ENCODE measurements at places on chromosomes 6 and 20.
A peak's percentile ranks its signal among the peaks of the same experiment; 100 is the strongest.

GRCh38 chr6:134035823-134036296 lies 16.6 kb downstream of the SLC2A12 start:
- DNase-seq, result no peak

GRCh38 chr6:151911401-151911800 lies 103.9 kb downstream of the ESR1 start:
- no peak for DNase-seq

DNA sequence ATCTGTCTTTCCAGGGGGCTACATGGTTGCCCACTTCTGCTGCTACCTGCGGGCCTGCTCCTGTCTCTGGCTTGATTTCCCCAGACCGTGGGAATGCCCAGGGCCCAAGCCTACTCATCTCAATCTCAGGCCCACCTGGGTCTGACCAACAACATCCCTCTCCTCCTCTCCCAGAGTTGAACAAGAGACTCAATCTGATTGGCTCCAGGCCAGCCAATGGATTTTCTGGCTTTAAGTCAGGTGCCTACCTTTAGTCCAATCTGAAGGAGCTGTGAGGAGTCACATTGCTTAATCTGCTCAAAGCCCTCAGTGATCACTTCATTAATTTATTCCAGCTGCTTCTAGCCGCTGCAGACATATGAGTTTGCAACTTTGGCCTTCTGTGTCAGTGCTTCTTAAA lies 162.4 kb upstream of the KCNG1 start:
- DNase-seq, result no peak

DNA sequence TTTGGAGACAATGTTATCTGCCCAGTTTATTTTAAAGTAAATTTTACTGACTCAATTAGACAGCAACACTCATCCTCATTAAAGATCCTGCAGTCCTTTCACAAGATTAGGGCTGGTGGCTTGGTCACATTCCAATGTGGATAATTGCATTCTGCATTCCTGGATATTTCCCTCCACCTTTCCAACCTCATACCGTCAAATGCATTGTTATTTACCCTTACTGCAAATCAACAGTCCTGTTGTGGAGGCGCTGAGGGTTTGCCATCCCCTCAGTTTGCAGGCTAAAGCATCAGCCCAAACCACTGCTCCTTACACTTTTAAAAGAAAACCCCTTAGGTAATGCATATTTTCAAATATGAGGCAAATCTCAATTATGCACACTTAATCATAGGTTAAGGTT lies 5.4 kb downstream of the CITED2 start:
- DNase-seq, result no peak

DNA sequence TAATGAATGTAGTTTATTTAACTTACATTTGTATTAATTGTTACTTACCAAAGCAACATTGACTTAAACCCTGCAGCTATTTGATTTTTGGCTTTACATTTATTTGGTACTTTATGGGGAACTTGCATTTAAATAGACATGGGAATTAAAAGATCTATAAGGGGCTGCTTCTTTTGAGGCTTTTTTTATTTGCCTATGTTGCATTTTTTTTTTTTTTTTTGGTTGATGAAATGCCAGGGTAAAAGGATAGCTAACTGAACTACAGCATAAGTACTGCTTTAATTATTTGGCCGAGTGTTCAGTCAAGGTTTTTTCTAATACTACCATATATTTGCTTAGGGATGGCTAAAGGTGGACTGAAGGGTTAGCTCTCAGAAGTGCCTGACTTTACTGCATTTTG lies 62.5 kb upstream of the CDH4 start:
- DNase-seq, result no peak

DNA sequence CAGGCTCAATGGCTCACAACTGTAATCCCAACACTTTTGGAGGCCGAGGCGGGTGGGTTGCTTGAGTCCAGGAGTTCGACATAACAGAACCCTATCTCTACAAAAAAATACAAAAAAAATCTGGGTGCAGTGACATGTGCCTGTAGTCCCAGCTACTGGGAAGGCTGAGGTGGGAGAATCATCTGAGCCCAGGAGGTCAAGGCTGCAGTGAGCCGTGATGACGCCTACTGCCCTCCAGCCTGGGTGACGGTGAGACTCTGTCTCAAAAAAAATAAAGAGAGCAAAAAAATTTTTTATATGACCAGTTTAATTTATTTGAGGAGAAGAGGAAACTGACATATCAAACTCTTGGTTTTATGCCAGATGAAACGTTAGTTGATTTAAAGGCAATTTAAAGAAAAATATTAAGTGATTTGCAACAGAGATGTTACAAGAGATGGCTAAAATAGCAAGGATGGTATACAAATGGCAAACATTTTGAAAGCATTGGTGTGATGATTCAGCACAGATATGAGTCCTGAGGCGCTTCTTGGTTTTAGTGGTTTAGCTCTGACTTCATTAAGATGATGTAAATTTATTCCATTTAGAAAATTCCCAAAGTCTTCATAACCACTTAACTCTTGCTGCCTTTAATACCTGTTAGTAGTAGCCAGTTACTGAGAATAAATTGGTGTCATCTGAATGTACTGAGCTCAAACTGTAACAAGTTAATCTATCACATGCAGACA lies 17.7 kb downstream of the GTF2H5 start:
- DNase-seq, result no peak

- DNase-seq, result no peak
These were observed 253.4 kb upstream of the TAB2 start for GRCh38 chr6:149064001-149064659.

- DNase-seq, result peak; percentile 71
These were observed 8.3 kb downstream of the CEP250 start for GRCh38 chr20:35463455-35464300.

- DNase-seq, result no peak
These were observed 33.3 kb downstream of the IRF4 start for GRCh38 chr6:424741-425417.

DNA sequence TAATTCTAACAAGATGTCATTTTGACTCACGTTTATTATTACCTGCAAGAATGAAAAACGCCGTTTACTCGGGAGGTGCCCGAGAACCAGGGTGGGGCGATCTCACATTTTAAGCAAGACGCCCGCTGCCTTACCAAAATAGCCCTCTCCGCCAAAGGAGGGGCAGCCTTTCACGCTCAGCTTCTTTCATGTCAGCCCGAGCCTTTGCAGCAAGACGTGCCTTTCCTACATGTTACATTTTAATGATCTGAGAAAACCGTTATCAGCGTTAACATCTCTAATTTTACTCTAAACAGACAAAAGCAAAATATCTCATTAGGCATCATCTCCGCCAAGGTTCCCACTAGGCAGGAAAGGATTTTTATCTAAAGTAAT lies 2.0 kb downstream of the BACH2 start:
- peak; percentile 64 for DNase-seq

DNA sequence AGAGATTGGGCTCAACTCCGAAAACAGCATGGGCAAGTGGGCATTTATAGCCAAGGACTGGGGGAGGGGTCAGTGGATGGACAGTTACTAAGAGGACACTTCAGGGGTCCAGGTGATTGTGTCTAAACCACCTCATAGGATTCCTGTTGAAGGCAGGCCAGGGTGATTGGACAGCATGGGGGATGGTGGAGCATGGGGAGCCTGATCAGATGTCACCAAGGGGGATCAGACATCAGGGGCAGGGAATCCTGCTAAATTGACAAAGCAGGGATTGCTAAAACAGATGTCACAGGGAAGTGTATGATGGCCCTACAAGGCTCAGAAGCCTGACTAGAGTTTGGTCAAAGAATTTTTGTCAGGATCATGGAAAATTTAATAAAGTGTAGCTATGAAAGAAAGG lies 2.4 kb upstream of the PYGB start:
- no peak for DNase-seq

- no peak for DNase-seq
These were observed 44.9 kb upstream of the FAM83B start for GRCh38 chr6:54801669-54802068.

DNA sequence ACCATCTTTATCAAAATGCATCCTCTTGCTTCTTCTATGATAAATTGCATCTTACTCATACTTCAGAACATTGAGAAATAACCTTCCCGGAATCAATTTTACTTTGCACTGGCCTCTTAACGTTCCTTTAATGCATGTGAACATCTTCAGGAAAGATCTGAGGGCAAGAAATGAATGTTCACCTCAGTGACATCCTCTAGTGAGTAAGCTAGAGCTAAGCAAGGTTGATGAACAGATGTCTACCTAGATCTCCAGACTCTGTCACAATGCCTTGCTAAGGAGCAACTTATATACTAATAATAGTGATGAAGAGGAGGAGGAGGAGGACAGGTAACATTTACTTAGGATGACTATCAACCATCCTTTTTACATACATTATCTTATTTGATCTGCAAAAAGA lies 16.8 kb upstream of the HINT3 start:
- DNase-seq, result no peak

DNA sequence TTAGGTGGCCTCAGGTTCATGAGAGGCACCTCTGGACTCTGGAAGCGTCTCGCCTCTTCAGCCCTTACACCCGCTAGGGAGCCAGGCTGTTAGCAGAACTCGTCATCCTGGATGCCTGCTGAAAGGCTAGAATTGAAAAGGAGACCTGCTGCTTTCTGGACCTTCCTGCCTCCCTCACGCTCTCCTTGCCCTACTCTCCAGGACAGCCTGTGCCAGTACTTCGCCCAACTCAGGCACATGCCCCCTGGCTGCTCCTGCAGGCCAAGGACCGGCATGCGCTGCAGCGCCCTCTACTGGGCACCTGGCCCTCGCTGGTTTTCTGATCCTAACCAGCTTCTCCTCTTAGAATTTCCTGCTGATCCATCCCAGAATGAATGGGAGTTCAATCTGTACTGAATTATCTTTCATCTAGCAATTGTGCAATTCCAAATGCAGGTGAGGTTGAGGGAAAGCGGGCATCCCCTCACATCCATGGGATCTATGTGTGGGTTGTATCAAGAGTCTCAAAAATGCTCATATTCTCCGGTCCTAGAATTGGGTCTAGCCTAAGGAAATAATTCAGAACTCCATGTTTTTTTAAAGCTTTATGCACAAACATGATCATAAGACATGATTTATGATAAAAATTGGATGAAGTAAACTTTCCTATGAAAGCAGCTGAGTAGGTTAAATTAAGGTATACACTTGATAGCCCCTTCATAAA lies 78.0 kb downstream of the PTPN1 start:
- peak; percentile 80 for DNase-seq

DNA sequence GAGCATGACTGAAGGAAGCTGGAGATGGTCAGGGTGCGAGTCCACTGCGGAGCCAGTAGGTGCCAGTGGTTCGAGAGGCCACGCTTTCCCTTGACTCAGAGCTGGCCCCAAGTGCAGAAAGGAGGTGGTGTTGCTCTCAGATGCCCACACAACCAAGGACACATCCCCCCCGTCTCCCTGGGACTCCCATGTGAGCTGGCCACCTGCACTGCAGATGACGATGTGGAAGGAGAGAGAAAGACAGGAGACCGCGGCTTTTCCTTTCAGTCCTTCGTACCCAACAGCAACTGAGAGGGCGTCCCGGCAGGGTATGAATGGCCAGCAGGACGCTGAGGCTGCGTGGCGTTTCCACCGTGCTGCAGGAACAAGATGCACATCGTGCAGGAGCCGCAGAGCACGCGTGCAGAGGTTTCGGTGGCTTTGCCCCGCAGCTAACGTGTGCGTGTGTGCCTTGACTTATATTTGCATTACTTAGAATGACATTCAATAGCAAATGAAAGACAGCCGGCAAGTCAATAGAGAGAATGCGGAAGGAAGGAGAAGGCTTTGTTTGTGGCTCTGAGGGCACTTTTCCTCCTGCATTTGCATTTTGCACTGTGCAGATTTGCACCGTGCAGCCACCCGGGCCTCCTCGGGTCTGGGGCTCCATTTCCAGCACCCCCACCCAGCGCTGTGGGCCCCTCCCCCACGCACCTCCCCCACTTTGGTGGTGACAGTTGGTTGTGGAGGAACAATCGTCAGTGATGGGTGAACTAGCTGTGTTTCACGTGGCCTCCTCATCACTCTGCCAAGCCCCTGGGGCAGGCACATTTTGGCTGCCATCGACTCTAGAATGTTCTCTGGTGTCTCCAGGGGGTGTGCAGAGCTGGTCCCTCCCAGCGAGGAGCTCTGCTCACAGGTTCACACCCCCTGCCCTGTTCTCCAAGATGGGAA lies 26.4 kb upstream of the BHLHE23 start:
- DNase-seq, result peak; percentile 30

GRCh38 chr6:27251112-27251605 lies 3.7 kb downstream of the PRSS16 start:
- DNase-seq, result peak; percentile 82

GRCh38 chr20:19699180-19699971 lies 58.7 kb upstream of the RIN2 start:
- DNase-seq, result no peak

All from CD4-positive, alpha-beta T cell treated with Interleukin-6 for 4 hours (primary cell).